Stimulated activated CD8-positive, alpha-beta memory T cell treated with anti-CD3 and anti-CD28 coated beads, Interleukin-15, amount 100 ng/mL, for 48 hours (primary cell): ENCODE measurements at places on chromosomes 4 and X.

DNA sequence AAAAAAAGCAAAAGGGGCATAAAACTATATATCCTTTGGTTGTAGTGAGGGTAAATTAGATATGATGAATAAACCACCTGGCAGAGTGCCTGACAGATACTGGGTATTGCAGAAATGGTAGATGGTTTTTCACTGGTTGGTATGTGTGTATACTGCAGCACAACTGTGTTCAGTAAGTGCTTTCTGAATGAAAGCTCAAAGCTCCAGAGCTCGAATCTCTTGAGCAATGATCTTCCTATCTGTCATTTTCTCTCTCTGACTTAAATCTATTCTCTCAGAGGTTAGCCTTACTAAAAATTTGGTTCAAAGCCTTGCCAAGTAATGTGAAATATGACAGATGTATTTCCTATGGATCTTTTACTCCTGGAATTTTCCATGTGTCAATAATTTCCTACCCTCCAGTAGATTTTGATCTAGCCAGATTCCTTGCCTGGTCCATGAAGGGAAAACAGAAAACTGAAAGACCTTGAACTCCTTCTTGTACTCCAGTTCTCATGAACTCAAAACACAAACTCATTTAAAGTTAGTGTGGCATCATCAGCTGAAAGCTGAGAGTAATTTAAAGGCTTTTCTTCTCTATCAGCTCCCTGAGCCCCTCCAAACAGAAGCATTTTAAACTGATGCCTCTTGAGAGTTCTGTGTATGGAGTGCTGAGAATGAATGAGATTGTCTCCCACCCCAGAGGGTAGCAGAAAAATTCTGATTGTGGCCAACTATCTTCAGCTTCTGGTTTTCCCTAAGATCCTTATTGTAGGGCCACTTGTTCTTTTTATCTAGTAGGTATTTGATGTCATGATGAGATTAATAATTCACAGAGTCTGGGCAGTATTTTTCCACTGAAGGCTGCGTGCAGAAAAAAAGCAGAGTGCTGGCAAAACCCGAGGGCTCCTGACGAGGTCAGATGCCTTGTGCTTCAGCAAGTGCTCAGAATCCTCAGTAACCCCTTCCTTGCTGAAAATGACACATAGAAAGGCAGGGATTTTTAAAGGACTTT is 363.4 kb upstream of the BOD1L1 start:
- no peak for DNase-seq

GRCh38 chr4:70749313-70749712 is 27.5 kb downstream of the RUFY3 start:
- DNase-seq, result no peak

GRCh38 chrX:77694491-77694890 is 91.5 kb downstream of the ATRX start:
- no peak for DNase-seq

DNA sequence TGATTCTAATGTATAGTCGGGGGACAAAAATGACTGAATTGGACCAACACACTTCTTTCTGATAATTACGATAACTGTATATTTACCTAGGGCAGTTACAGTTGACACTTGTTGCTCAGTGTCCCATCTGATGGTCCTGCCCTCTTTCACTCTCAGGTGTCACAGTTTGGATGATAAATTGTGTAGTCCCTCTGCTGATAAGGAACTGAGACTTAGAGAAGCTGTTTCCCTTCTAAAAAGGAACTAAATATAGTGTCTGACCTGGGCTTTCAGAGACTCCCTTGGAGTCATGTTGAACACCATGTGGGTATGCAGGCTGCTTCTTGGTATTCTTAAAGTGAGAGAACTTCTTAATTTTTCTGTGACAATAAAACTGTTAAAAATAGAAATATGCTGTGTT is 23.7 kb upstream of the PNPLA4 start:
- DNase-seq, result no peak

DNA sequence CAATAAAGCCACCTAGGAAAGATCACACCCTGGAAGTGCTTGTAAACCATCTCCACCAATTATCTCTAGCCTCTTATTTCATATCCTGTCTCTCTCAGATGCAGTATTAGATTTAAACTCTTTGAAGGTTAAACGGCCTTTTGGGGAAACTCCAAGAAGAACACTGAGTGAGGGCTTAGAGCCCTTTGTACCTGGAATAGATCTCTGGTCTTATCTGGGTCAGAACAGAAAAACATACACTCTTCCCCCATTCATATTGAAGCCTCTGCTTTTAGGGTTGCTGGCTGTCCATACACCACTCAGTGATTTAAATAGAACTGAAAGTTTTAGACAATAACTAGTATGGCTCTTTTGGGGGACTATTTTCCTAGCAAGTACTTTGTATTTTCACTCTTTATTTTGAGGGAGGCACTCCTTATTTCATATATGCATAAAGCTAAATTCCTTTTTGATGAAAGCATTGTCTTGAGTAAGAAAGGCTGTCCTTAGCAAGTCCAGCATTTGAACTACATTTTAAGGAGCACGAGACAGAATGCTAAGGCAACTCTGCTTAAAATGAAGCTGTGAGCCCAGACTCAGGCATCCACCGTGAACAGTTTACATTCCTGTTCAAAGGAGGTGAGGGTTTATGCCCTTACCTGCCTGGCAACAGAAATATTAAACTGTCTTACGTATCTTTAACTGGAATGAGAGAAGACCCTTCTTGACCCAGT is 17.4 kb downstream of the YY2 start:
- no peak for DNase-seq

GRCh38 chrX:43656005-43656494 is at the start of gene MAOA:
Gene MAOA, plus strand, starts transcription at chrX:43656299. Its CDS starts 43 bp downstream, at chrX:43656342.
- no peak for DNase-seq

DNA sequence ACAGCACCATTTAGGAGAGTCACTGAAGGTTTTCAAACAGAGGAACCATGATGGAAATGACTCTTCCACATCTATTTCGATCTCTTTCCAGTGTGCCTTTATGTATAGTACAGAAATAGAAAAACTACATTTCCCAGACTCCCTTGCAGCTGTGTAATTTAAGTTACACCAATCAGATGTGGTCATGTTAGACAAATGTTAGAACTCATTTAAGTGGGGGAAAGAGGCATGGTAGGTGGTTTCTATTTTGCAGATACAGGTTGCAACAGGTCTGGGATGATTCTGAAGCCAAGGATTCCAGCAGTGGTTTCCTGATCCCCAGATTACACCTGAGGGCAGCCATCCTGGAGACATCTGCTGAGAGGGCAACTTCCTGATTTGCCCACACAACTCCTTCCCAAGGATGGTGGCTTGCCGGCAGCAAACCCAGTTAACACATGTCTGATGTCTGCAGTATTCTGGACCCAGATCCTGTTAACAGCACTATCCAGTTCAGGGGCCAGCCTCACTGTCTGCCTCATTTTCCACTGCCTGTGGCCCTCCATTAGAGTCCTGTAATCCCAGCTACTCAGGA is 38.7 kb upstream of the PDK3 start:
- no peak for DNase-seq
